ENCODE measurements at places on chromosomes 16 and 17.

DNA sequence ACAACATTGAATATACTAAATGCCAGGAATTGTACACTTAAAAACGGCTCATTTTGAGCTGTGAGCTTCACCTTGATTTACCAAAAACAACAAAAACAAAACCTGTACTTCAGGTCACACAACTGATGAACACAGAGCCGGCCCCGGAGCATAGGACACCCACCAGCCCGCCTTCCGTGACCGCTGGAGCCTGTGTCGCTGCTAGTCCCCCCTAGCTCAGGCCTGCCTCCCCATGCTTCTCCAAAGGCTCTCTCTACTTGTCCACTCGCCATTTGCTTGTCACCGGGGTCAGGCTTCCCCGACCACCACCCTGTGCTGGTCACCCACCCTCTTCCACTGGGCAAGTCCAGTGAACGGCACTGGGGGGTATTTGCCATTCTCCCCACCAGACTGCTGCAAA is 113.8 kb upstream of the TNRC6C start:
- no peak for DNase-seq

GRCh38 chr17:46827274-46827673 is 8.8 kb upstream of the WNT3 start:
- DNase-seq, result no peak

DNA sequence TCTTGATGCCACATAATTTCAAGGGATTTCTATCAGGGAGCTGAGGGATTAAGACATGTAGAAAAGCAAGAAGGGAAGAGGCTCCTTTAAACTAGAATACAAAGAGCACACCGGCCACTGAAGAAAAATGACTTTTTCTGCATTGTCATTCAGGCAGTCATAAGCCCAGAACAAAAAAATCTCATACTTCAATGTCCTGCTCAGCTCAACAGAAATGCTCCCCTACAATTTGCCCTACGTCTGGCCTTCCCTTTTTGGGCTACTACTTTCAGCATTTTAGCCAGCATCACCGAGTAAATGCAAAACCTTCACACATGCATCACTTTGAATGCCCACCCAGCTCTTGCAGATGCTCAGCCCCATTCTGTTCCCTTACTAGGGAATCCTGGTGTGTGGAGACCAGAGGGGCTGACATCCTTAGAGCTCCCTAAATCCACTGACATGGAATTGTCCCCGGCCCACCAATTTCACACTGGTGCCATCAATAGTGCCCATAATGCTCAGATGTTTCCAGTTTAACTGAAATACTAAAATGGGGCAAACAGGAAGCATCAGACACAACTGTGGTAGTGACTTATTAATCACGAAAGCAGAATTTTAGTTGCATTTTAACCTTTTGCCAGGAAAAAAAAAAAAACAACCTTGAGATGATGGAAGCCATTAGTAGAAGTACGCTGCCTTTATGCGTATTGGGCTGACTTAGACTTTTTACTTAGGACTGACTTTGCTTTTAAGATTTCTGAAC is 2.7 kb downstream of the MAP3K14 start:
- DNase-seq, result no peak

DNA sequence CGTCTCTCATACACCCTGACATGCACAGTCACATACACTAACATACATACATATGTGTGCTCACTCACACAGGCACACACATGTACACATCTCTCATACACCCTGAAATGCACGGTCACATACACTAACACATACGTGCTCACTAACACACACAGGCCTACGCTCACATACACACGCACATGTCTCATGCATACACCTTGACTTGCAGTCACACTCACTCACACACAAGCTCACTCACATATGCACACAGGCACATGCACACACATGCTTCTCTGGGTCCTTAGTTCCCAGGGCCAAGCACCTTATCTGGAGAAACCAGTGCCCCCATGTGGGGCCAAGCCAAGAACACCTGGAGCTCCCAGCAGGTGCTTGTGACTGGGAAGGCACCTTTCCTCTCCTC is 240.3 kb downstream of the RBFOX3 start:
- DNase-seq, result no peak

GRCh38 chr17:12712415-12712814 is 46.7 kb downstream of the MYOCD start:
- DNase-seq, result no peak

GRCh38 chr17:82463391-82463790 is 4.8 kb downstream of the NARF start:
- DNase-seq, result no peak

- DNase-seq, result no peak
Measured at GRCh38 chr16:22054847-22055590, 37.3 kb upstream of the VWA3A start.

DNA sequence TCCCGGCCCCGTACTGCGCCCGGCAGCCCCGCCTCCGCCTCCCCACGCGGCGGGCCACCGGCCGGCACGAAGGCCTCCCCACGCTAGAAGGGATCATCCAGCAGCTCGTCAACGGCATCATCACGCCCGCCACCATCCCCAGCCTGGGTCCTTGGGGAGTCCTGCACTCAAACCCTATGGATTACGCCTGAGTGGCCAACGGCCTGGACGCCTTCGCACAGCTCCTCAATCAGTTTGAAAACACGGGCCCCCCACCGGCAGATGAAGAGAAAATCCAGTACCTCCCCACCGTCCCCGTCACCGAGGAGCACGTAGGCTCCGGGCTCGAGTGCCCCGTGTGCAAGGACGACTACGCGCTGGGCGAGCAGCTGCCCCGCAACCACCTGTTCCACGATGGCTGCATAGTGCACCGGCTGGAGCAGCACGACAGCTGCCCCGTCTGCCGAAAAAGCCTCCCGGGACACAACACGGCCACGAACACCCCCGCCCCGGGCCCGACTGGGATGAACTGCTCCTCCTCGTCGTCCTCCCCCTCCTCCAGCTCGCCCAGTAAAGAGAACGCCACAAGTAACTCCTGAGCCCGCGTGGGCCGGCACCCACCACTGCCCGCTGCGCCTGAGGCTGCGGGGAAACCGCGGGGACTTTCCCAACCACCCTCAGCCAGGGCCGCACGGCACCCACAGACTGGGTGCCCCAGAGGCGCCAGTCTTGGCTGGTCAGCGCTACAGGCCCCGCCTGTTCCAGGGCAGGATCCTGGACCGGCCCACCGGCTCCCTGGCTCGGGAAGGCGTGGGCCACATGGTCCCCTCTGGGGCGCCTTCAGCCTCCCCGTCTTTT is 39.0 kb upstream of the AKAP1 start:
- DNase-seq, result peak; percentile 32

- DNase-seq, result no peak
Measured at GRCh38 chr16:74304164-74304834, 7.7 kb downstream of the PSMD7 start.

DNA sequence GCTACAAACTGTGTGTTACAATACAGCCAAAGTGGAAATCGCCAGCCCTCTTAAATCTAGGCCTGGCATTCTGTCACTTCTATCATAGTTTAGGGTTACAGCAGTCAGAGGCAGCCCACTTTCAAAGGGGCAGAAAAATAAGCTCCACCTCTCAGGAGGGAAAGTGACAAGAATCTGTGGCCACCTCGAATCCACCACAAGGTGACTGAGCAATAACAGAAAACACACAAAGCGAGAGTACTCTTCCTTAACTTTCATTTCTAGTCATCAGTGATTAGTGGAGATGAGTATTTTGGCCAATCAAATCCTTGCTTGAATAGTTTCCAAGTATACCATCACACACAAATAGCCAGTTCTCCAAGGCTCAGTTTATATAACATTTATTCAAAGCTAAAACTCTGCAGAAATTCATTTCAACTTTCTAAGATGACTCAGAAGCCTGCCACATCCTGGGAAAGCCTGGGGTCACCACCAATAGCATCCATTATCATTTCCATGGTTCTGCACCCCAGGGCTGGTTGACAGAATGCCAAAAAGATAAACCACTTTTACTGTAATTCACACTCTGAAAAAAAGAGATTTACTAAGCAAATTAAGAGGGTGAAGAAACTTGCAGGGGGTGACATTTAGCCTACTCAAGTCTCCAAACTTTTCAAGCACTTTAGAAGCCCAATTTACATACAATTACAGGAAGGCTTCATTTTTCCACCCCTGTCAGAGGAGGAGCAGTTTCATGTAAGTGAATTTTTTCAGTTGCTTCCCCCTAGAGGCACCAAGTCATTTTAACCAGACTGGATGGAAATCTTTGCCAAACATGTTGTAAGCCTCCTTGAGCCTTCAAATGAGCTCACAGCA is 66.8 kb downstream of the SALL1 start:
- DNase-seq, result no peak

GRCh38 chr16:14511800-14512135 is 118.3 kb downstream of the PARN start:
- no peak for DNase-seq

GRCh38 chr16:1342526-1343427 is 8.9 kb downstream of the TSR3 start:
- peak; percentile 86 for DNase-seq

DNA sequence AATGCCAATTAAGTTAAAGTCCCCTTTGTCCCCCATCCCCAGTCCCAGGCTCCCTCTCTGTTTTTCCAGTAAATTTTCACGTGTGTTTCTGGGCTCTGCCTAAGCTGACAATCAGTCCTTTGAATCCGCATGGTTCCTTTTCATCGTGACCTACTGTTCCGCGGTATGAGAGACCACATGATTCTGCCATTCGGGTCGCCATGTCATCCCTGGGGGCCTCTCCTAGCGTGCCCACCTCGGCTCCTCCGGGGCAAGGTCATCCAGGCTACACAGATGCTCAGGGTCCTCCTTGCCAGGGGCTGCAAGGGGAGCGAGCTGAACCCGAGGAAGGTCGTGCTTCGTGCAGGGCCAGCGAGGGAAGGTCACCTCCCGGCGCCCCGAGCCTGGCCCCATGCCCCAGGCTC is 157.6 kb downstream of the RAB11FIP4 start:
- no peak for DNase-seq

DNA sequence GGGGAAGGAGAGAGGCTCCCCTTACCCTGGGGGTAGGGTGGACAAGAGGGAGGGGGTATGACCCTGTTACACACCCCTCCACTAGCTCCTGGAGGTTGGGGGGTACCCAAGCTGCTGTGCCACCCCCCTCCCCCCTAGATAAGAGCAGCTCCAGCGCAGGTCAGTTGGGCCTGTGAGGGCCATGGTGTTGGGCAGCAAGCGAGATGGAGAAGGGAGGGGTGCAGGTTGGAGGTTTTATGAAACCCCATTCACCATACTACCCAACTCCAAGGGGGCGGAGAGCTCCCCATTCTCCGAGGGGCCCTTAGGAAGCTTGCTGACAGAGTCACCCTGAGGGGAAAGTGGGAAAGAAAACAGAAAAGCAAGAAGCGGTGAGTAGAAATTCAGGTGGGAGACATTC is 1.7 kb upstream of the SOX15 start:
- no peak for DNase-seq

- DNase-seq, result no peak
Measured at GRCh38 chr17:2082003-2082781, 27.3 kb downstream of the HIC1 start.

DNA sequence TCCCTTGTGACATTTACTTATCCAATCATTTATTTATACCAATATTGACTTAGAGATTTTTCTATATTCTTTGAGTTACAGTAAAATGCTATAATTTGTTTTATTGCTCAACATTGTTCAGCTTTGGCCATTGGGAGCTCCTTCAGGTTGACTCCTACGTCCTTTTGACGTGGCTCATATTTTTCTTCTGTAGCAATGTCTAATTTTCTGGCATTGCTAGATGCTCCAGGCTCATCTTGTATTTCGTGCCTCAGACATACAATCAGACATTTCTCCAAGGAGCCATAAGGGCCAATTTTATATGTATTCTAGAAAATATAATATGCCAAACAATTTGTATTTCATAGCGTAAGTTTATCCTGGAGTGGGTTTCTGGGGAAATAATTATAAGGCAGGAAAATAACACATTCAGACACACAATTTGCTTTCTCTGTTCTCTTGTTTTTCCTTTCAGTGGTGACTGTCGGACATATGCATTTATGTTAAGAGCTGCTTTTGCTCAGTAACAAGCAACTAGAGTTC is 355.1 kb upstream of the MON1B start:
- DNase-seq, result no peak

- DNase-seq, result no peak
Measured at GRCh38 chr16:73124665-73125375, 76.9 kb upstream of the ZFHX3 start.

DNA sequence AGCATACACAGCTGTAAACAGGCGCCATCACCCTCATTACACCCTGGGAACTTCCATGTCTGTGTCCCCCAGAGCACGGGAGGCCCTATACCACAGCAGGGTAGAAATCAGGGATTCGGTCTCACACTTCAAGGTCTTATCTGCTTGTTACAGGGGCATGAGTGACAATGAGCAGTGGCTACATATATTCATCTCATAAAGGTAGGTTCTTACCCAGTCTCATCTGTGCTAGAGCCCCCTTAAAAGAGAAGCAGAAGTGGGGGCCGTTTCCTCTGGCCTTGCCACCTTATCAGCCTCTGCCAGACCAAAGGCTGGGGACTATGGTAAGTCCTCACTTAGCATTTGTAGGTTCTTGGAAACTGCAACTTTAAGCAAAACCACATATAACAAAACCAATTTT is 46.5 kb downstream of the IRX5 start:
- no peak for DNase-seq

DNA sequence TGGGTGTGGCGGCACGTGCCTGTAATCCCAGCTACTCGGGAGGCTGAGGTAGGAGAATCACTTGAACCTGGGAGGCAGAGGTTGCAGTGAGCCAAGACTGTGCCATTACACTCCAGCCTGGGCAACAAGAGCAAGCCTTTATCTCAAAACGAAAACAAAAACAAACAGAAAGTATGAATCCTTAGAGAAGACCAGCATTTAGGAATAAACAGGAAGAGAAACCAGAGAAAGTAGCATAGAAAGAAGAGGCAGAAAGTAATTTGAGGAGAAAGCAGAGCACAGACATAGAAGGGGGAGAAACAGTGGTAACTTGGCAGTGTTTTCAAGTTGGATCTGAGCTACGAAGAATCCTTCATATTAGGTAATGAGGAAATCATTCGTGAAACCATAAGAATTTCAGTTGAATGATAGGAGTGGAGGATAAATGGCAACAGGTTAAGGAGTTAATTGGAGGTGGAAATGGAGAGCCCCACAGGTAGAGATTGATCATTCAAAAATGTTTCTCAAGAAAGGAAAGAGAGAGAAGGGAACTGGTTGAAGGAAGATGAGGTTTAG is 9.7 kb upstream of the CCL2 start:
- no peak for DNase-seq

DNA sequence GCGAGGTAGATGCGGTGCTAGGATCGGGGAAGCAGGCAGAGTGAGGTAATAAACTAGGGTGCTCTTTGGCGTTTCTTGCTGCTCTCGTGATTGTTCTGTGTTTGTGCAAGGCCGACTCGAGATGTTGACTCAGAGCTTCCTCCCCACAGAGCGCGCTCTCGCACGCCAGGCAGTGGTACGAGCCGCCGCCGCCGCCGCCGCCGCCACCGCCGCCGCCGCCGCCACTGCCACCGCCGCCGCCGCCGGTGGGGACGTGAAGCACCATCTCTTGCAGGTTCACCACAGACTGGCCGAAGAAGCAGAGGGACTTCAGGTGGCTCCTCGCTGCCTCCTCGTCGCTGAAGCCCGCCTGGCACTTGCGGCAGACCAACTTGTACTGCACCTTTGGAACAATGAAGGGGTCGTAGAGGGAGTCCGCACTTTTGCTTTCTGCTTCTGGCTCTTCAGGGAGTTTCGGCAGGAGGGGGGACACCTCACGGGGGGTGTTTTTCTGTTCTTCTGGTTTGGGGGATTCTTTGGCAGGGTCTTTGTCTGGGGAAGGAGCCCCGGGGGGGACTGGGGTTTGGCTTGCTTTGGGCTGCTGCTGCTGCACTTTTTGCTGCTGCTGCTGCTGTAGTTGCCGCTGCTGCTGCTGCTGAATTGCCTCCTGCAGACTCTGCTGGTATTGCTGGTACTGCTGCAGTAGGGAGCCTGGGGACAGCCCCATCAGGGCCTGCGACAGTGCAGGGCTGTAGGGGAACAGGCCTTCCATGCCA is 260.2 kb downstream of the ZFHX3 start:
- DNase-seq, result peak; percentile 74

GRCh38 chr16:75218256-75219076 is at the start of gene CTRB1:
TSS of gene CTRB1 (plus strand) at chr16:75218988. CDS start at chr16:75219008, 20 bp downstream.
- peak; percentile 18 for DNase-seq
